M059J (cell line): ENCODE measurements at places on chromosomes 6 and 20.

DNA sequence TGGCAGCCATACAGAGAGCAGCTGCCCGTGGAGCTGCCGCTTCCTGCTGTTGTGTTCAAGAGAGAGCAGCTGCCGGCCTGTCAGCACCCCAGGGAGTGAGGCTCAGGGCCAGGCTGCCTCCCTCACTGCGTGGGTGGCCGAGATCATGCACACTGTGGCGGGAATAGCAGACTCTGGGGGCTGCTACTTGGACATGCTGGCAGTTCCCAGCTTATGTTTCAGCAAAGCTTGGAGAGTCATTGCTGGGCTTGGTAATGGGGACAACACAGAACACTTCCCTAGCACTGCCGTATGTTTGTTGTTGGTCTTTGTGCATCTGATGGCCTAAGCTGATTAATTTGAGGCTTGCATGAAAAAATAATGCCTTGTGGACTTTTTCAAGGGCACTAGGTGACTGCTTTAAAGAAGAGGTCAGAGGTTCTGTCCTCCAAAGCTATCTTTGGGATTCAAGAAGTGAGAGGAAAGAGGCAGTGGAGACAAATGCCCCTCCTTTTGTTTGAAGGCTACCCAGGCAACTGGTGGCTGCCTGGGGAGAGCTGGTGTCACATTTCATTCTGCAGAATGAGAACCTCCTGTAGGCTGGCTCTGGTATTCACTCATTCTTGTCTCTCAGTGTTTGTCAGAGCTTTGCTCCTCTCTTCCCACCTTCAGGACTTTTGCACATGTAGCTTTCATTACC, 18.8 kb downstream of the MRAP2 start:
- peak; percentile 49 for DNase-seq

DNA sequence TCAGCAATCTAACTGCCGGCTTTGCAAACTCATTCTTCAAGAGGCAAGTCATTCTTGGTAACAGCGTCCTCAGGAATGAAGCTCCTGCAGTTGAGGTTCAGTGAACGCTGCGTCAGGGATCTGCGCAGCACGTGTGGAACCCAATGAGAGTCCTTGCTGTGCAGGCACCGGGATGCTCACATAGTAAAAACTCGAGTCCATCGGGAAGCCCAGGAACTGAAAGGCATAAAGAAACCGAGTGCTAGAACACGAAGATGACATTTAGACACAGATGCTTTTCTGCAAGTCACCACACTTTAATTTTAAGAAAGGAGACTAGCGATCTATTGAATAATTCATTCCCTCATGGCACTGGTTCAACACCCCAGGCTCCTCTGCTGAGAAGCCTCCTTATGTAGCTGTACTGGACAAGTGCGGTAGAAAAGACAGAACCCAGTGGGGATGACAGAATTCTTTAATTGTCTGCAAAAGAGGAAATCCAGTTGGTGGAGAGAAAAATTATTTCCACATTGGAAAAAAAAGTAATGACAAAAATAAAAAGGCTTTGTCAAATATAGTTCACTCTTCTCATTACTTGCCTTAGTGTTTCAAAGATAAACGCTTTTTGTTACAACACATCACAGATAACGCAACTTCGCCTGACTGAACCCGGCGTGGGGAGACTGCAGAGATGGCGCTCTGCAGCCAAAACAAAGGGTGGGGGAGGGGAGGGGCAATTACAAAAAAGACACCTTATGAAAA, 1.9 kb upstream of the AFDN start:
- DNase-seq: no peak

DNA sequence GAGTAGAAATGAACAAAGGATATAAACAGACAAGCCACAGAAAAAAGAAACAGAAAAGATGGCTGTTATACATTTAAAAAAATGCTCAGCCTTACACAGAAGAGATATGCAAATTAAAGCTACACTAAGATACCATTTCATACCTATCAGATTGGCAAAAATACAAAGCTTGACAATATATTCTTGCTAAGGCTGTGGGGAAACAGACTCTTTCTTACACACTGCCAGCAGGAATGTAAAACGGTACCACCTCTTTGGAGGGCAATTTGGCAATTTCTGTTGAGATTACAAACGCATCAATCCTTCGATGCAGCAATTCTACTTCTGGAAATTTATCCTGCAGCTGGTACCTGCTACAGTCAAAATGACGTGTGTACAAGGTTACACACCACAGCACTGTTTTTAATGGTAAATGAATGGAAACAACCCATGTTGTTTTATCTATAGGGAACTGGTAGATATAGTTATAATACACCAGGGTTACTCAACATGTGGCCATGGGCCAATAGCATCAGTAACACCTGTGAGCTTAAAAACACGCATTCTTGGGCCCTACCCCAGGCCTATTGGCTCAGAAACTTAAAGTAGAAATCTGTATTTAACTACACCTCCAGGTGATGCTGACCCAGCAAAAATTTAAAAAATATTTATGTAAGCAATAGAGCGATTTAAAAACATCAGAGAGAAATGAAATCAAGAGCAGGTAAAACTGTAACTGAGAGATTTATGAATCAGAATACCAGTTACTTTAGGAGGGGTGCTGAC, 53.3 kb downstream of the TRAM2 start:
- no peak for DNase-seq

- DNase-seq: peak; percentile 45
These were observed 33.2 kb upstream of the TASP1 start for GRCh38 chr20:13671916-13672378.

GRCh38 chr6:126422912-126423311, 83.0 kb downstream of the CENPW start:
- DNase-seq: peak; percentile 5

- DNase-seq: no peak
These were observed 11.1 kb upstream of the NTSR1 start for GRCh38 chr20:62697468-62697912.

DNA sequence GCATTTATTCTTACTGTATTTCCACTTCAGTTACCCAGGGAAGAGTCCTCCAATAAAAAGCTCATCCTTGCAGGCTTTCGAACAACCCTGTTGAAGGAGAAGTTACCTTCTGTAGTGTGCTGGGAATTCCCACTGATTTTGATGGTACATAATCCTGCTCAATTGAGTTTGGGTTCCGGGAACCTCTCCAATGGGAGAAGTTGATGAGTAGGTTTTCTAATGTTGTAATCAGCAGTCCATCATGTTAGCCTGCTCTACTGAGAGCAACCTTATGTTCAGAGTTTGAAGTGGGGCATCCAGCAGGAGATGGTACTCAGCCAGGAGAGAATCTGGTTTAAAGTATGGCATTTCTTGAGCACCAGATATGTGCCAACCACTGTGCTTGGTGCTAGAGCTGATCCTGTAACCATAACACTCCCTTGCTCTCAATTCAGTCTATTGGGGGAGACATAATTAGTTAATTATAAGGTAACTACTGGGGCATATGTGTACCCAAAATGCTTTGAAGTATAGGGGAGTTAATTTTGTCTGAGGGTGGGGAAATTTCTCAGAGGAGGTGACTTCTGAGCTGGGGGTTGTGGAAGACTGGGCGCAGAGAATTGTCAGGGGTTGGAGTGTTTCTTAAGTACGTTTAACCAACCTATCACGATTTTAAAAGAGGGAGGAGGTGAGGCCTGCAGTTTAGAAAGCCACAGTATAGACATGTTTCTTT, 2.1 kb downstream of the TOP1 start:
- peak; percentile 59 for DNase-seq
